ENCODE measurements at places on chromosomes 5 and 9.

- peak; percentile 43 for DNase-seq
Measured at GRCh38 chr5:21654-22233, 70.2 kb upstream of the PLEKHG4B start.

DNA sequence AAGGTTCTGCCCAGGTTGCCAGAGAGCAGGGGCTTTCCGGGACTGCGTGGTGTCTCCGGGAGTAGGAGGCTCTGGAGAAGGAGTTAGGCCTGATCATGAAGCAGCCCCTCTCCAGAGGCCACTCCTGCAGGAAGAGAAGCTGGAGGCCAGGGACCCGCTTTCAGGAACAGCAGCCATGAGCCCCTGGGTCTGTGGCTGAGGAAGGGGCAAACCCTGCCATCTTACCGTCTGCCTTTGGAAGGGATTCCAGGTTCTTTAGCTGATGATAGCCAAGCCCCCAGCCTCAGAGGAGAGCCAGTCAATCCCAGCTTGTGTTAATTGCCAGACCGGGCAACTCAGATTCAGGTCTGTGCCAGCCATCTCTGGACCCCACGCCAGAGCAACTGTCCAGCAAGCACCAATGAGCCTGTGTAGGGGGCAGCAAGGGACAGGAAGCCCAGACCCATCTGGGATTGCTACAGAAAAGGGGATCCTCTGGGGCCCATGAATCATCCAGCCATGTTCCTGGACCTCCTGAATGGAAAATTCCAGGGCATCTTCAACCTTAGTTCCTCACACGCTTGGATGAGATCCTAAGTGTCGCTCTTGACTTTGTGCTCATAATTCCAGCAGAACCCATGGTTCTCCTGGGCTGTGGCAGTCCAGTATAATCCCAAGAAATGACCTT lies 42.7 kb upstream of the MVB12B start:
- no peak for DNase-seq

- peak; percentile 31 for DNase-seq
Measured at GRCh38 chr9:35341021-35341420, 148.9 kb upstream of the RUSC2 start.

- no peak for DNase-seq
Measured at GRCh38 chr9:95118596-95118995, 198.9 kb downstream of the FANCC start.

DNA sequence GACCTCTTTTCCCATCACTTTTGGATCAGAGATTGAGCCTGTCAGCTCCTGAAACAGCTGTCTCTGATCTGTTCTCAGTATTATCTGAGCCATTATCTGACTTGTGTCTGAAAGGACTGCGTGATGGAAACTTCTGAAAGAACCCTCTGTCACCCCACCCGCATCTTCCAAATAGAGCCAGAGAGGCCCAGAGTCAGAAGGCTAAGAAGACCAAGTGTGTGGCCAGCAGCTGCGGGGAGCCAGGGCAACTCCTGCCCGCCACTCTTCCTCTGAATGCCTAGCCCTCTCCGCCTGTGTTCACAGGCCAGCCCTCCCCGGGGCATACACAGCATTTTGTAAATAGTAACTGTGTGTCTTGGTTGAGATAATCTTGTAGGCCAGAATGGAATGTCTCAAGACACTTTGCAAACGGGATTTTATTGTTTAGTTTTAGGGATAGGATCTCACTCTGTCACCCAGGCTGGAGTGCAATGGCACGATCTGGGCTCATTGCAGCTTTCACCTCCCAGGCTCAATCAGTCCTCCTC lies 92.7 kb downstream of the AOPEP start:
- no peak for DNase-seq

- DNase-seq = no peak
Measured at GRCh38 chr5:93911609-93912008, 170.2 kb upstream of the POU5F2 start.

GRCh38 chr5:32506799-32507198 lies 62.3 kb upstream of the ZFR start:
- DNase-seq = no peak

GRCh38 chr5:78127875-78128274 lies 166.6 kb downstream of the AP3B1 start:
- no peak for DNase-seq

- no peak for DNase-seq
Measured at GRCh38 chr5:52428977-52429489, 358.7 kb upstream of the ITGA1 start.

GRCh38 chr5:113212244-113212920 lies 222.4 kb downstream of the TSSK1B start:
- no peak for DNase-seq

DNA sequence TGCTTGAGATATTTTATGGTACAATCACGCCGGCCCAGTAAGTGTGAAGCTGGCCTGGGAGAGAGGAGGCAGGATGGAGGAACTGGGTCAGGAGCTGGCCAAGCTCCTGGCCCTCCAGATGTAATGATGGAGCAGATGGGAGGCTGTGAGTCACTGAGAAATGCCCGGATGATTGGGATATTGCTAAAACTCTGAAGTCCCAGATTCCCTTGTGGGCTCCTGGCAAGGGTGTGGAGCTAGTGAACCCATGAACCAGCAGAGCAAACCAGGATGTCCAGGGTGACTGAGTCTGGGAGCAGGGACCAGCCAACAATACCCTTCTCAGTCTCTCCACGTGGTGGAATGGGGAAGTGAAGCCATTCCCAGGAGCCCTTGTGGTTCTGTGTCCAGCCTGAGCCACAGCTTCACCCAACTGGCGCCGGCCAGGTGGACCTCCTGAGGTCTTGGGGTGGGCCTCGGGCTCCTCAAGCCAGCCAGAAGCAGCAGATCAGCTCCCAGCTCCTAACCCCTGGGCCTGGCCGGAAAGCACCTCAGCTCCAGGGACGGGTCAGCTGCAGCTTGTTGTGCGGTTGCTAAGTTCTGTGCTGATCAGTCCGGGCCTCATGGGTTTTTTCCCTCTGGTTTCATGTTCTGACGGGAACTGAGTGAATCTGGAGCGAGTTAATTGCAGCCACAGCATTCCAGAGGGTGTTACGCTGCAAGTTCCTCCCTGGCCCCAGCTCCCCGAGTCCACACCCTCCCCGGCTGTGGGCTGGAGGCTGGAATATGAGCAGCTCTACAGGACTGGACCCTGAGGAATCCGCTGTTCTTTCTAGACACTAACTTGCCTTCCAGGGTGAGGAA lies 37.6 kb downstream of the DUSP1 start:
- no peak for DNase-seq

DNA sequence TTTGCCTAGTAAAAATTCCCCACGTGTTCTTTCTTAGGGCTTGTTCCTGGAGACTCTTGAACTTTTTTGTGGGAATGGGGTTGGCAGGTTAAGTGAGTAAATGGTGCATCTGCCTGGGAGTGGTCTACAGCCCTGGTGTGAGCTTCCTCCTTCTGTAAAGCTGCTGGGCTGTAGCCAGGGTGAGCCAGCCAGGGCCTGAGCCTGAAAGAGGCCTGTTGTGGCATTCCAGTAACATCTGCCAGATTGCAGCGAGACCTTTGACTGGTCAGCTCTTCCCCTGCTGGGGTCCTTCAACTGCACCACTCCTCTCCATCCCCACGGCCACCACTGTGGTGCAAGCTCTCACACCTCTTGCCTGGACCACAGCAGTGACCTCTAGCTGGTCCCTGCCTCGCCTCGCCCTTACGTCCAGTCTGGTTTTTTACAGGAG lies 47.5 kb downstream of the SLC22A5 start:
- no peak for DNase-seq

DNA sequence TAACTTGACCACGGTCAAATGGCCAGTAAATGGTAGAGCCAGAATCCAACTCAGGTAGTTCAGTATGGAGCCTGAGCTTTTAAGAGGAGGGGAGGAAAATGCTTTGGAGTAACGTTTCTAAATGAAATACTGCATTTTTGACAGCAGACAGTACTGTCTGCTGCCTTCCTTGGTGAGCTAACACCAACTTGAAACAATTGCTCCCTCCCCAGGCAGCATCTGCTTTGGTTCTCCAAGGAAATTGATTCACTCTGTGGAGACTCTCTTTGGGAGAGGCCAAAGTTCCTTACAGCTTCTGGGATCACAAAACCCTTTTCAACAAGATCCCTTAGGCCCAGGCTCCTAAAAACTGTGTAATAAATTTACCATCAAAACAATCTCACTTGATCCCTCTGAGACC lies 75.2 kb upstream of the SSBP2 start:
- DNase-seq = no peak

DNA sequence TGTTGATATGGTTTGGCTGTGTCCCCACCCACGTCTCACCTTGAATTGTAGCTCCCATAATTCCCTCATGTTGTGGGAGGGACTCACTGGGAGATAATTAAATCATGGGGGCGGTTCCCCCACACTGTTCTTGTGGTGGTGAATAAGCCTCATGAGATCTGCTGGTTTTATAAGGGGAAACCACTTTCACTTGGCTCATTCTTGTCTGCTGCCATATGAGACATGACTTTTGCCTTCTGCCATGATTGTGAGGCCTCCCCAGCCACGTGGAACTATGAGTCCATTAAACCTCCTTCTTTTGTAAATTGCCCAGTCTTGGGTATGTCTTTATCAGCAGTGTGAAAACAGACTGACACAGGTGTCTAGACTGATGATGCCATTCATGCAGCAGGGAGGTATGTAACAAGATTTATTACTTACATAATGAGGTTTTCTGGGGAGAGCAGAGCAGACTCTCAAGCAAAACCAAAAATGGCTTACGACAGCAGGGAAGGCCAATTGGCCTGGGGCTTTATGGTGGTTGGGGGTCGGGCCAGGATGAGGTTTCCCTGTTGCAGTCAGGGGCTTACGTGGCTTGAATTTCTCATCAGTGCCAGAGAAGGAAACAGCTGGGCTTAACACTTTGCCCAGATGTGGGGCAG lies 9.5 kb upstream of the COMMD10 start:
- peak; percentile 77 for DNase-seq

DNA sequence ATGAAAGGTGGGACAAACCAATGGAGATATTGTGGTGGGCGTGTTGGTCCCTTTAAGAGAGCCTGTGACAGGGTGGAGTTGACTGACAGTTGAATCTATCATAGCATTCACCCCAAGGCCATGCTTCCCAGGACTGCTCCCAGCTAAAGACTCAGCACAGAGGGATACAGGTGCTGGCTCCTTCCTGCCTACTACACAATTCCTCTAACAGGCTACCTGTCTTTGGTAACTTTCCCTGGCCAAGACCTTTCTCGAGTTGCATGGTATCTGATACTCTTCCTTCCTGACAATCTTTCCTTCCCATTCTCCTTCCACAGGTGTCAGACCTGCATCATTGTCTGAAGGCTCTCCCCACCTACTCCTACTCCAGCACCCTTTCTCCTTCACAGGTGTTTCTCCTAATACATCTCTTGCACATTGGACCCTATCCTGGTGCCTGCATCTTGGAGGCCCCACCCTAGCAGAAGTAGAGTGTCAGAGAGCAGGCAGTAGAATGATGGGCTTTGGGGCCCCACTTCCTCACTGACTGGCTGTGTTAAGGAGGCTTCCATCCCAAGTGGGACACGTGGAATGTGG lies 120.7 kb upstream of the ALDH1B1 start:
- DNase-seq = no peak

DNA sequence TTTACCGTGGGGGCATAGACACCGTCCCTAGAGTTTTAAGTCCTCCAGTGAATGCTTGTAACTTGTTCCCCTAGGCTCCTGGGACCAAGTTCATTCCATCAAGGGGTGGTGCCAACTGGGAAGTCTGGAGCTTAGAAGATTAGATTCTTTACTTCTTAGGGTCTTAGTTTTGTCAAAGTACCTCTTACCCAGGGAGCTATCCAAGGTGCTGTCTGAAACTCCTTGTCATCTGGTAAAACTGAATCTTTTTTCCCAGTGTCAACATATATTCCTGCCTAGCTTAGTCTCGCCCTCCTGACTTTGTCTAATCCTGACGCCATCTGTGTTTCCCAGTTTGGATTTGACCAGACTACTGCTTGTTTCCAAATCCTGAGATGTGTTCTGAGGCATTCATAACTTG lies 41.6 kb downstream of the MAMDC2 start:
- no peak for DNase-seq

DNA sequence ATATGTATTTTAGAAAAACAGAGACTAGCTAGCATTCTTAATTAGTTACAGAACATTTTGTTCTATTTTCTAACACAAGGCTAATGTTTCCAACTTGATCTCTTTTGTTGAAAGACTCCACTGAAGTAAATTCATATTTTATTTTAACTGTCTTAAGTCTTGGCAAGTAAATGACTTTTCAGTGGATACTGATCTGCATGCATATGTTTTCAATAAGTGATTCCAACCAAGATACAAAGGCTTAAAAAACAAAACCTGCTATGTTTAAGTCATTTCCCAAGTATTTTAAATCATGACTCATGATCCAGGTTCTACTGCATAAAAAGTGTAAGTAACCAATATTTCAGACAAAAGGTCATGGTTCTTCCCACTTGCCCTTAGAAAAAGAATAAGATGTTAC lies 5.7 kb downstream of the CDO1 start:
- DNase-seq = no peak

- DNase-seq = no peak
Measured at GRCh38 chr5:50730336-50730735, 63.9 kb downstream of the PARP8 start.

DNA sequence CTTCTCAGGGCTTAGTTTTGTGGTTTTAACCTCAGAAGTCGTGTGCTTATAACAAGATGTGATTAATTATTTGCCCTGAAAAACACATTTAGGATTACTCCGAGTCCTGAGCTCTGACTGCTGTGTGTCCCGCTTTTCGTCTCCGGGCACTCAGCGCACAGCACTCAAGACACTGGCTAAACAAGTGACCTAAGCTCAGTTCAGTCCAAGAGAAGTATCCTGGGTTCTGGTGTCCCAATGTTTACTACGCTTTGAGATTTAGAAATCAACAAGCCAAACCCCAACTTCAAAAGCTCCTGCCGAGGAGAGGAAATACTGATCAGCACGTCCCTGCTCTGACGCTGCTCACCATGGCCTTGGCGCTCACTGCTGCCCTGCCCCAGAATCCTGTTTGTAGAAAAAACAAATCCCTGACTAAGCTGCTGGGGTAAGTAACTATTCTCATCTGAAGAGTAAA lies 53.2 kb downstream of the IPPK start:
- no peak for DNase-seq

GRCh38 chr9:27660148-27660547 lies 86.9 kb upstream of the C9orf72 start:
- no peak for DNase-seq

All from KBM-7 (cell line).